ENCODE measurements at places on chromosomes 7 and 10.

GRCh38 chr10:119161680-119162451 is 3.6 kb downstream of the SFXN4 start:
- no peak overlapping the region for H3K27ac ChIP-seq
- H3K4me1 ChIP-seq: peaks cover 7% of the 10 kb centered on the region
- no peaks in the 10 kb centered on the region for H3K27me3 ChIP-seq
- peaks cover 8% of the 10 kb centered on the region for H3K36me3 ChIP-seq
- DNase-seq: peak; percentile 65
- no peak overlapping the region for H3K4me3 ChIP-seq

GRCh38 chr10:37976880-37977203 is 395 bp upstream of the ZNF25 start:
- no peak for DNase-seq
- peak overlapping the region; percentile 90 for H3K4me3 ChIP-seq
- H3K27ac ChIP-seq: no peak overlapping the region

DNA sequence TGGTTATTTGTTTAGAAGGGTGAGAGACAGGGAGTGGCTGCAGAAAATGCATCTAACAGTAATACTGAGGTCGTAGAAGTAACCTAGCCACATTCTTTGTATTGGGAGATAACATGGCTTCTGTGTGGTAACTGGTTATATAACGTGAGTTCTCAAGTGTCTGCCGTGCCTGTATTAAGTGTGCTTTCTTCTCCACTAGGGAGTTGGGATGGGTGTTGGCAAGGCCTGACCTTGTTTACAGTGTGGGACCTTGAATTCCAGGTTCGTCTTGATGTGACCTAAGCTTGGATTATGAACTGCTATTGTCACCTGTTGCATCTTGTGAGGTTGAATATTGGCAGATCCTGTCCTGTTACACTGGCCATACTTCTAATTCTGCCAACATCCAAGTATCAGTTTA is 145.3 kb upstream of the NAMPT start:
- H3K36me3 ChIP-seq: no peaks in the 10 kb centered on the region
- H3K27ac ChIP-seq: no peak overlapping the region
- no peak overlapping the region for H3K4me3 ChIP-seq

DNA sequence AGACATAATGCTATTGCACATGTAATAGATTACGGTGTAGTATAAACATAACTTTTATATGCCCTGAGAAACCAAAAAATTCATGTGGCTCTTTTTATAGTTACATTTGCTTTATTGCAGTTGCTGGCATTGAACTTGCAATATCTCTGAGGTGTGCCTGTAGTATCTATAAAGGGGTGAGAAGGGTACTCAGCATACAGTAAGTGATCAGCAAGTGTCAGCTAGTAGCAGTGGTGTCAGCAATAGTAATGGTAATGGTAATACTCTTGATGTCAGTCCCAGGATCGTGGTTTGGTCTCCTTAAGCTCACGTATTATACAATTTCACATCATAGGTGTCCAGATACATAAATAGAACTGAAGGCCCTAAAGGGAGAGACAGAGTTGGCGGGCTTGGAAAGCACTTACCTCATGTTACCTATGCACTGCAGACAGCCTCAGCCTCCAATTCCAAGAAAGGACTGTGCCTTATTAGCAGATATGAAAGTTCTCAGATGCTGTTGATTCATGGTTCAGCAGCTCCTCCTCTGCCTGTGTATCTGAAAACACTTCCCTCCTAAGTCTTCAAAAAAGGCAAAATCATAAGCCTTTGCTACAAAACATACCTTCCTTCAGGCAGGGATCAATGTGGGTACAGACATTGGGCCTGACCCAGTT is 6.6 kb upstream of the GIMAP7 start:
- no peak for DNase-seq
- H3K4me1 ChIP-seq: no peaks in the 10 kb centered on the region
- H3K27me3 ChIP-seq: no peaks in the 10 kb centered on the region
- H3K36me3 ChIP-seq: no peaks in the 10 kb centered on the region
- H3K27ac ChIP-seq: no peak overlapping the region
- H3K4me3 ChIP-seq: no peak overlapping the region

DNA sequence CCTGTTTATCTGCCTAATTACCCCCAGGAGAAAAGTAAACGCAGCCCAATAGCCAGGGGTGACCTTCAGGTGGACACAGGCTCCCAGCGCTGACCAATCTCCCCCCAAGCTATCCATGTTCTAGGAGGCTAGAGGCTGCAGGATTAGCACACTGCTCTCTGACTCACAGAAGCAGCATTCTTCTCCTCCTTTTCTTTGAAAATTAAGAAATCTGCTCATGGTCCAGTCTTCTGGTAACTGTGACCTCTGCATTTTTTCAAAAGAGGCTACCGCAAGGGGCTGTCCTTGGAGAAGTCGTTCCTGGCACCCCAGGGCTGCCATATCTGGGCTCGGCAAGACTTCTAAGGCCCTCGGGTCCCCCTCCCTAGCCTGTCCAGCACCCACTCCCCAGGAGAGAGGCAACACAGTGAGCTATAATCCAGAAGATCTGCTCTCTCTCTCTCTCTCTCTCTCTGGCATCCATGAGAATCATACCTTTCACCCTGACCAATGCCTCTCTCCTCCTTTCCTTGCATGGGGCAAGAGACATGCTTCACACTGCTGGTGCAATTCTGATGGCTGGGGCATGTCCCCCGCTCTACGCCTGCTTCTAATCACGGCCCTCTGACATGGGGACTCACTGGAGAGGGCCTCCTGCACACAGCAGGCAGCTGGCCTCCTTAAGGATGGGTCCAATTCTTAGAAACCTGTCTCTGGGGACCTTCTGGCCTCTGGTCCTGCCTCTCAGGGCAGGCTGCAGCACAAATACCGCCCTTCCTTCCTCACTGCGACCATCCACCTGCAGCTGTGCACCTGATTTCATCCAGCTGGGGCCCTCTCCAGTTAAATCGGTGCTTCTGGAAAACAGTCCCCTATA is 27.3 kb downstream of the ANXA11 start:
- peak; percentile 74 for DNase-seq
- H3K36me3 ChIP-seq: peaks cover 6% of the 10 kb centered on the region
- no peak overlapping the region for H3K4me3 ChIP-seq
- peaks cover 14% of the 10 kb centered on the region for H3K4me1 ChIP-seq

GRCh38 chr10:1851762-1852161 is 114.4 kb upstream of the ADARB2 start:
- H3K4me3 ChIP-seq: no peak overlapping the region
- H3K4me1 ChIP-seq: no peaks in the 10 kb centered on the region
- no peak for DNase-seq
- no peak overlapping the region for H3K27ac ChIP-seq
- no peaks in the 10 kb centered on the region for H3K27me3 ChIP-seq

- H3K27ac ChIP-seq: no peak overlapping the region
- H3K27me3 ChIP-seq: no peaks in the 10 kb centered on the region
- peaks cover 15% of the 10 kb centered on the region for H3K4me1 ChIP-seq
- no peaks in the 10 kb centered on the region for H3K36me3 ChIP-seq
- H3K4me3 ChIP-seq: no peak overlapping the region
These were observed 97.4 kb downstream of the C10orf105 start for GRCh38 chr10:71622154-71622526.

DNA sequence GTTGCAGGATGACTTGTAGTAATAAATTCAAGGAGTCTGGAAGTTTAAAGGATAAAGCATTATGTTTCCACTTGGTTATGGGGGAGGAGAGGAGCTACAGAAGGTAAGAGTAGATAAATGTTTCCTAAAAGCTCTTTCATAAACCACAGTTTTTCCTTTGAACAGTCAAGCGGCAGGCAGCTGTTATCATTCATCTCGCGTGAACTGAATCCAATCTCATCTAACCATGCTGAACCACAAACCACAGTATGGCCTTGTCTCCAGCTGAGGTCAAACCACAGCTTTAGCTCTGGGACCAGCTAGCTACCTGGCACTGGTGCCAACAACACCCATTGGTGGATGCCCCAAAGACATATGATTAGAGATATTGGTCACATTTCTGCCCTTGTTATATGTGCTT is 63.3 kb downstream of the NOC3L start:
- H3K4me3 ChIP-seq: no peak overlapping the region
- H3K27me3 ChIP-seq: no peaks in the 10 kb centered on the region
- DNase-seq: peak; percentile 13
- peaks cover 6% of the 10 kb centered on the region for H3K4me1 ChIP-seq
- H3K27ac ChIP-seq: no peak overlapping the region
- H3K36me3 ChIP-seq: no peaks in the 10 kb centered on the region

DNA sequence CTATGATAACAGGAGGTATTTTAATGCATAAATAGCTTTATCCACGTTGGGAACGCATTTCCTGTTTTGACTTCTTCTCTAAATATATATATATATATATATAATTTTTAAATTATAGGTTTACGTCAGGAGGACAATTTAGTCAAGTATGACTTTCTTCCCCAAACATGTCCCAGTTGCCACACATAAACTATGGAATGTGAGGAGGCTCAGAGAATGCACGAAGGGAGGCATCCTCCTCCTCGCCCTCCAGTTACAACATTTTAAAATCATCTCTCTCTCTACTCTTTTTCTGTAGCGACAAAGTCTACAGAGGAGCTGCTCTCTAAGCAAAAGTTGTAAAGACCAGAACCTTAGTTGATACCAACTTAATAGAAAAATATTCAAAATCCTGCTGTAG is 106.9 kb upstream of the LYZL1 start:
- 0 out of 2 replicates have a peak overlapping the region, but pooled peaks have one; percentile 11 for H3K27ac ChIP-seq
- no peak overlapping the region for H3K4me3 ChIP-seq
- peak; percentile 39 for DNase-seq
- peaks cover 3% of the 10 kb centered on the region for H3K4me1 ChIP-seq
- H3K27me3 ChIP-seq: peaks cover 25% of the 10 kb centered on the region
- no peaks in the 10 kb centered on the region for H3K36me3 ChIP-seq

- no peak overlapping the region for H3K27ac ChIP-seq
- no peak overlapping the region for H3K4me3 ChIP-seq
- H3K36me3 ChIP-seq: no peaks in the 10 kb centered on the region
- H3K27me3 ChIP-seq: 0 out of 2 replicates have a peak, but pooled peaks cover 6% of the 10 kb centered on the region
- H3K4me1 ChIP-seq: no peaks in the 10 kb centered on the region
- no peak for DNase-seq
These were observed 34.4 kb upstream of the PNLIP start for GRCh38 chr10:116511365-116511764.

DNA sequence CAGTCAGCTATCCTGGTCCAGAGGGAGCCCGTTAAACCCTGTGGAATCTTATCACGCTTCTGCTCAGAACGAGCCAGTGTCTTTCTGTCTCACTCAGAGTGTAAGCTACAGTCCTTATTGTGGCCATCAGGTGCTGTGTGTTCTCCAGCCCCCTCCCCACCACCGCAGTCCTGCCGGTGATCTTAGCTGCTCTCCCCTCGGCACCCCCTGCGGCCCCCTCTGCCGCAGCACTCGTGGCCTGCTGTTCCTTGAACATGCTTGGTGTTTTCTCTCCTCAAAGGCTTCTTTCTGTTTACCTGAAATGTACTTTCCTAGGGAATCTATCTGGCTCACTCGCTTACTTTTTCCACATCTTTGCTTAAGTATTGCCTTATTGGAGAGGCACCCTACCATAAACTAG is 38.2 kb upstream of the TMEM236 start:
- no peak overlapping the region for H3K27ac ChIP-seq
- H3K4me1 ChIP-seq: no peaks in the 10 kb centered on the region
- H3K4me3 ChIP-seq: no peak overlapping the region
- peaks cover 68% of the 10 kb centered on the region for H3K36me3 ChIP-seq
- no peak for DNase-seq
- no peaks in the 10 kb centered on the region for H3K27me3 ChIP-seq

- no peak overlapping the region for H3K27ac ChIP-seq
- no peak overlapping the region for H3K4me3 ChIP-seq
- peak; percentile 46 for DNase-seq
- H3K27me3 ChIP-seq: no peaks in the 10 kb centered on the region
- no peaks in the 10 kb centered on the region for H3K36me3 ChIP-seq
These were observed 125.0 kb downstream of the FOXP2 start for GRCh38 chr7:114539575-114539974.

GRCh38 chr7:100567031-100567730 is 6.5 kb downstream of the SAP25 start:
- peak; percentile 34 for DNase-seq
- H3K4me1 ChIP-seq: no peaks in the 10 kb centered on the region
- no peaks in the 10 kb centered on the region for H3K27me3 ChIP-seq
- H3K4me3 ChIP-seq: no peak overlapping the region

DNA sequence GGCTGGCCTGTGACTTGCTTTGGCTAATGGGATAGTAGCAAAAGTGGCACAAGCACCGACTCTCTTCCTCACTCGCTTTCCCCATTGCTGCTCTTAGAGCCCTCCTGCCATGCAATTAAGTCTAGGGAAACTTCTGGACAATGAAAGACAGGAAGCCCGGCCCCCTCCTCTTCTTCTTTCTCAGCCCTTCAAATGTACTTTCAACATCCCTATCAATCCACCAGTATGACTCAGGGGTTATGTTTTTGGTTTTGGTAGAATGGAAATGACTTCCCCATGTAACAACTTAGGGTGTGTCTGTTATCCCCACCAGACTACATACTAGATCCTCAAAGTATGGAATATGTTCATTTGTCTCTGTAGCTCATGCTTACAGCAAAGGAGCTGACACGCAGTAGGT is 139.0 kb upstream of the GDF10 start:
- no peaks in the 10 kb centered on the region for H3K36me3 ChIP-seq
- DNase-seq: no peak
- H3K4me3 ChIP-seq: no peak overlapping the region
- H3K27me3 ChIP-seq: no peaks in the 10 kb centered on the region
- H3K4me1 ChIP-seq: peaks cover 18% of the 10 kb centered on the region
- no peak overlapping the region for H3K27ac ChIP-seq

- no peaks in the 10 kb centered on the region for H3K27me3 ChIP-seq
- H3K36me3 ChIP-seq: no peaks in the 10 kb centered on the region
- no peak overlapping the region for H3K4me3 ChIP-seq
- H3K27ac ChIP-seq: no peak overlapping the region
- no peaks in the 10 kb centered on the region for H3K4me1 ChIP-seq
- DNase-seq: no peak
These were observed 245.8 kb downstream of the GLRX3 start for GRCh38 chr10:130382031-130382430.

- H3K36me3 ChIP-seq: no peaks in the 10 kb centered on the region
- H3K27ac ChIP-seq: no peak overlapping the region
- H3K4me3 ChIP-seq: no peak overlapping the region
- H3K4me1 ChIP-seq: 0 out of 2 replicates have a peak, but pooled peaks cover 16% of the 10 kb centered on the region
- H3K27me3 ChIP-seq: no peaks in the 10 kb centered on the region
These were observed 21.4 kb downstream of the CREB5 start for GRCh38 chr7:28433699-28434219.

- no peak for DNase-seq
- H3K4me3 ChIP-seq: no peak overlapping the region
- 0 out of 2 replicates have a peak, but pooled peaks cover 6% of the 10 kb centered on the region for H3K4me1 ChIP-seq
- H3K27ac ChIP-seq: no peak overlapping the region
These were observed 4.8 kb upstream of the LSM8 start for GRCh38 chr7:118179191-118179590.

DNA sequence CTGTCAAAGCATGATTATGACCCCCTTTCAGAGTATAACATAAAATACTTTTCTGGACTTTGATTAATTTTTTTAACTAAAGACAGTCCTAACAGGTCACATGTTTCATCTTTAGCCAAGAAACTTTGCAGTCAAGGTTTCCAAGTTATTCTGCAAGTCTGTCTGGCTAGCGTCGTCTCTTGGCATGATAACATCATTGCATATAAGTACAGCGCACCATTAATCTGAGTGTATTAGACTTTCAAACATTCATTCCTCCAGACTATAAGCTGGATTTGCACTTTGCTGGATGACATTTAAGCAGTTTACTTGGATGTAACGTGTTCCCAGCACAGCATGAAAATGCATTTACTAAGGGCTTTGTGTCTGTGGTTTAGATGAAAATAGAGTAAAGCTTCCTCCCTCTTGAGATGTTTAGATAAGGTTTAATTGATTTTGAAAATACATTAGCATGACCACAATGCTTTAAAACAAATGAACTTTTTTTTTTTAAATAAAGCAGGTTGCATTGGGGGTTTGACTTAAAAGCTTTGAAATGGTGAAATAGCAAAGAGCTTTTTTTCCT is 349.0 kb upstream of the MTPN start:
- H3K27ac ChIP-seq: no peak overlapping the region
- H3K4me1 ChIP-seq: no peaks in the 10 kb centered on the region
- DNase-seq: no peak
- no peaks in the 10 kb centered on the region for H3K27me3 ChIP-seq
- no peak overlapping the region for H3K4me3 ChIP-seq
- H3K36me3 ChIP-seq: no peaks in the 10 kb centered on the region
